ENCODE measurements at places on chromosomes 5 and 9.

DNA sequence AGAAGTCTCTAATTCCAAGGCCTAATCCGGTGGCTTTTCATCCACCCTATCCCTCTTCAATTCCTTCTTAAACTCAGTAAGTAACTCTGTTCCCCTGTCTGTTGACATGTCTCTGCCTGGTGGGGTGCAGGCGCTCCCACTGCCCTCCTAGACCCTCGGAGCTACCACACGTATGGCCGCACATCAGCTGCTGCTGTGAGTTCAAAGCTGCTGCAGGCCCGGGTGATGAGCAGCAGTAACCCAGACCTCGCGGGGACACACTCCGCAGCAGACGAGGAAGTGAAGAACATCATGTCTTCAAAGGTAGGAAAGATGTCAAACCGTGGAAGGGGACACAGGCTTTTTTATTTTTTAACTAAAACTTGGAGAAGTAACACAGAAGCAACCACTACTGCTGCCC is 167.7 kb downstream of the DOCK8 start:
- DNase-seq: no peak

DNA sequence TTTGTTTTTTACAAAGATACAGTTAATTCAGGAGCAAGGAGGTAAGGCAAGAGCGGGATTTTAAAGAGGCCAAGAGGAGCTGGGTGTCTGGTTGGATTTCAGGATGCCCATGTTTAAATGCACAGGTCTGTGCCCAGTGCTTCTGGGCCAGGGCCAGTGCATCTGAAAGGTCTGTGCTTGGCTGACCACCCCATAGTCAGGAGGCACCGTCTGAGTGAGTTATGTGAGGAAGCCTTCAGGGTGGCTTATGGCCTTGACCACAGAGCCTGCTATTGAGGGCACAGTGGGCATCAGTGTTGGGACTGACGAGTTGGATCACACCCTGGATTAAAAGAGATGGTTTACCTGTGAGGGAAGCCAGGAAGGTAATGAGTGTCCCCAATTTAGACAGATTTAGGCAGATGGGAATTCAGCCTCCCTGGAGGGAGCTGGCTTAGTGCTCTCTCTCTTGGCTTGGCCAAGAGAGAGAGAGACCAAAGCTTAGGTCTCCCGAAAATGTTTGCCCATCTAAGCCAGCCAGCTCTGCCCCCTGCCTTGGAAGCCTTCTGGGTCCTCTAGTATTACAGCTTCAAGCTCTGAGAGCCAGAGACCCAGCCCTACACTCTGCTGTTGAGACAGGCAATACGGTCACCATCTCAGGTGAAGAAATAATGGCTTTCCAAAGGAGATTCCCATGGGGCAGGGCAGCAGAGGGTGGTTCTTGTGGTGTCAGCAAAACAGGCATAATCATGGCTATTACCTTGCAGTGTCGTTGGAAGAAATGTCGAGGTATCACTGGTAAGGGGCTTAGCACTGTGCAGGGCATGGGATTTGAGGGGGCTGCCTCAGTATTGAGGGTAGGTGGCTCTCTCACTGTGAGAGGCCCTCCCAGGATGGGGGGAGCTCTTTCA is 68.6 kb downstream of the RGS3 start:
- no peak for DNase-seq

DNA sequence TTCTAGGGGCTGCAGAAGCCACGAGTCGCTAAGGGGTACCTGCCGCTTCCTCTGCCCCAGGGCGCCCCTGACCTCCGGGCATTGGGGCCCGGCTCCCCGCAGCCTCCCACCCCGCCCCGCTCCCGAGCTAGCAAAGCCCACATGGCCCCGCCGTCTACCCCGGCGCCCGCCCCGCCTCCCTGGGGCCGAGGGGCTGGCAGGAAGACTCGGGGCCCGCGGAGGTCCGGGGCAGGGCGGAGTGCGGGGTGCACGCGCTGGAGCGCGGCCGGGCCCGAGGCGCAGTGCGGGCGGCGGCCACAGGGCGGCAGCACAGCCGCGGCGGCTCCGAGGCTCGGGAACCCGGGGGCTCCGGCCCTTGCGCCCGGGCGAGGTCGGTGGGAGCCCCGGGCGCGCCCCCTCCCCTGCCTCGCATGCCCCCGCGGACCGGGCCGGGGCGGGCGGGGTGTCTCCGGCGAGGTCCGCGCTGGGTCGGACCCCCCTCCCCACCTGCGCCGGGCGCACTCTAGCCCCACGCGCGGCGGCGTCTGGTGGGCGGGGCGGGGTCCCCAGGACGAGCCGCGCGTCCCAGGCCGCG is 6.7 kb downstream of the NRARP start:
- peak; percentile 98 for DNase-seq

- DNase-seq: no peak
Observed at GRCh38 chr9:78292716-78293497, 4.0 kb upstream of the PSAT1 start.

GRCh38 chr9:96420468-96421219 is 2.5 kb upstream of the ZNF367 start:
- DNase-seq: peak; percentile 45

GRCh38 chr5:178155065-178155464 is 1.4 kb upstream of the NHP2 start:
- DNase-seq: no peak

DNA sequence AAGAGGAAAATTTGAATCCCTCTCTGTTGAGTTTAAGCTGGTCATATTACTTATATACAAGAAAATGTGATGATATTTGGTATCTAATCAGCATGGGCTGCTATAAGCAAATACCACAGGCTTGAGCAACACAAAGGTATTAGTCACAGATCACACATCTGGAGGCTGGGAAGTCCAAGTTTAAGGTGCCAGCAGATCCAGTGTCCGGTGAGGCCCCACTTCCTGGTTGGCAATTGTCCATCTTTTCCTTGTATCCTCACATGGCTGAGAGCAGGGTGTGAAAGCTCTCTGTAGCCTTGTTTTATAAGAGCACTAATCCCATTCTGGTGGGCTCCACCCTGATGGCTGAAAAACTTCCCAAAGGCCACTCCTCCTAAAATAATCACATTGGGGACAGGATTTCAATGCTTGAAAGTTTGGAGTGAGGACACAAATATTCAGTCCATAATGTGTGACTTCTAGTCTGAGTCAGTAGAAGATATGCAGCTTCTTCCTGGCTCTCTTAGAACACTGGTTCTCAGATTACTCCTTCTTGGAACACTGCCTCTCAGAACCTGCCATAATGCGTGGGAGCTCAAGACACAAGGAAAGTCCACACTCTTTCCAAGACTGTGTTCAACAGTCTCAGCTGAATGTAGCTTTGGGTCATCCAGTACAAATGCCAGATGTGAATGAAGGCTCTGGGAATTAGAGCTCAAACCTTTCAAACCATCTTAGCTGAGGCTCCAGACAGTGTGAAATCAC is 124.1 kb downstream of the PRDM9 start:
- no peak for DNase-seq

- no peak for DNase-seq
Observed at GRCh38 chr5:65771266-65771665, 49.3 kb downstream of the NLN start.

GRCh38 chr5:150068961-150069645 is 17.3 kb downstream of the CSF1R start:
- DNase-seq: no peak

GRCh38 chr9:132571806-132572600 is 10.4 kb upstream of the BARHL1 start:
- no peak for DNase-seq

Measured in H7 (cell line).